ENCODE measurements at places on chromosomes 16 and 17. TPM values are rescaled to one million over a fixed set of nuclear protein-coding genes. Genes with fewer than 3 reads are reported as not detected.

DNA sequence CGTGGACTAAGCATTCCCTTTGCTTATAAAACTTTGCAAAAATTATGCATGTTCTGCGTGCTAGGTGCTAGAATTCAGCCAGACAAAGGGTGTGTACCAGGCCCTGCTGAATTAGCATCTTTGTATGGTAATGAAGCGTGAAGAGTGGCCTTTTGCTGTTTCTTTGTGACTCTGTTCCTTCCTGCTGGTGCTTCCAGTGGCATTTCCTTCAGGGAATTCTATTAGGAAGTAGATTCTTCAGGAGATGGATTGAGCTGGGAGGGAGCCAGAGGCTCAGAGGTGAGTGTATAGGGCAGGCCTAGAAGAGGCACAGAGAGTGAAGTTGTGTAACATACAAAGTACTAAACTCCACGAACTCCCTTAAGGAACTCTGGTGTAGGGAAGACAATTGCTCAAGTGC, 73.9 kb upstream of the ASIC2 start:
- no peak for DNase-seq

Gene NPIPB9
- not detected for total RNA-seq

DNA sequence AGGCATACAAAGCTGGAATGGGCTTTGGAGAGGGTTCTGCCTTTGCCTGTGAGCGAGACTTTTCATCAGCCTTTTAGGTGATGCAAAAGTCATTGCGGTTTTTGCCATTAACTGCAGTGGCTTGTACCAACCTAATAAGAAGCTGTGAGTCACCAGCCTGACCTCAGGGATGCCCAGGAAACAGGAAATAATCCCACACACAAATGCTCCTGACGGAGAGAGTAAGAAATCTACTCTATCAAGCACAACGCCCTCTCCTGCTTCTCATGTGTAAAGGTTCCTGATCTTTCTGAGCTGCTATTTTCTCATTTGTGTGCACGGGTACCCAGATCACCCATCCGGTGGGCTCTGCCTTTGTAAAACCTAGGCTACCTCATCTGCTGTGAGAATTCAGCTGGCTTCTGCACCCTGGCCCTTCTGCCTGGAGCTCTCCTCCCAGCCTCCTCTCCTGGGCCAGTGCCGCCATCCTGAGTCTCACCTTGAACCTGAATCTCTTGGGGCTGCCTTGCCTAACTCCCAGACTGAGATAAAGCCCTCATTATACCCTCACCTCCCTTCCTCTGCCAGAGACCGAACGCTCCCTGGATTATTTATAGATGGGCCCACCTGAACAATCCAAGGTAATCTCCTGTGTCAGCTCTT, 299.7 kb downstream of the C16orf95 start:
- DNase-seq: peak; percentile 95

GRCh38 chr16:65658787-65659220, 536.9 kb upstream of the CDH11 start:
- DNase-seq: peak; percentile 85

Gene ZPBP2
- not detected for total RNA-seq

- DNase-seq: no peak
Measured at GRCh38 chr16:19185510-19185851, 17.4 kb downstream of the SYT17 start.

- DNase-seq: peak; percentile 13
Measured at GRCh38 chr16:55077266-55077665, 146.6 kb downstream of the IRX5 start.

All from RPMI7951 (cell line).